ENCODE measurements at places on chromosomes 7 and 10.

DNA sequence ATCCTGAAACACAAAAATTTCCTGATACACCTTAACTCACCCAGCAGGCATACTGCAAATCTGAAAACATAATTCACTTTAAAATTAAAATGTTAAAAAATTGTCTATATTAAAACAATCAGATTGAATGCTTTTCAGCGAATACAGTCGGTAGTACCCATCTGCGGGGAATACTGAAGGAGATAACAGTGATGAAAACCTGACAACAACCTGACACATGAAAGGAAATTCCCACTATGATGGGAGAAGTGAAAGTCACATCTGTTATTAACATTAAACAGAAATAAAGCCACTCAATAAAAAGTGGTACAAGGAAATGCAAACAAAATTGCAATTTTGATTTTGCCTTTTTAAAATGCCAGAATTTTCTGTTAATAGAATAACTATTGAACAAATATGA is 448.0 kb upstream of the SEMA3A start:
- H3K27me3 ChIP-seq = no peaks in the 10 kb centered on the region
- H3K36me3 ChIP-seq = peaks cover 10% of the 10 kb centered on the region
- peaks cover 58% of the 10 kb centered on the region for H3K4me1 ChIP-seq
- no peak overlapping the region for H3K4me3 ChIP-seq
- DNase-seq = no peak

GRCh38 chr10:53430127-53430891 is 657.7 kb upstream of the MBL2 start:
- no peak overlapping the region for H3K27ac ChIP-seq
- no peak overlapping the region for H3K4me3 ChIP-seq
- H3K27me3 ChIP-seq = no peaks in the 10 kb centered on the region
- DNase-seq = no peak
- H3K4me1 ChIP-seq = no peaks in the 10 kb centered on the region

GRCh38 chr10:22552888-22553378 is 161.4 kb downstream of the PIP4K2A start:
- peaks cover 12% of the 10 kb centered on the region for H3K4me1 ChIP-seq
- no peak overlapping the region for H3K27ac ChIP-seq
- H3K4me3 ChIP-seq = no peak overlapping the region
- H3K36me3 ChIP-seq = peaks cover 6% of the 10 kb centered on the region

GRCh38 chr10:72736828-72737220 is 44.9 kb downstream of the MCU start:
- no peak overlapping the region for H3K4me3 ChIP-seq
- H3K27me3 ChIP-seq = no peaks in the 10 kb centered on the region
- peaks cover 4% of the 10 kb centered on the region for H3K36me3 ChIP-seq
- DNase-seq = no peak
- H3K27ac ChIP-seq = peak overlapping the region; percentile 69

- H3K27ac ChIP-seq = peak overlapping the region; percentile 87
- peaks cover 42% of the 10 kb centered on the region for H3K4me1 ChIP-seq
- DNase-seq = peak; percentile 81
- peak overlapping the region; percentile 52 for H3K4me3 ChIP-seq
Observed at GRCh38 chr10:86411281-86411841, 44.8 kb upstream of the GRID1 start.
